ENCODE measurements at places on chromosomes 11 and 22.

- no peak for DNase-seq
These were observed 35.3 kb downstream of the AMOTL1 start for GRCh38 chr11:94803491-94803890.

GRCh38 chr22:43050995-43051394, 36.0 kb upstream of the PACSIN2 start:
- no peak for DNase-seq

DNA sequence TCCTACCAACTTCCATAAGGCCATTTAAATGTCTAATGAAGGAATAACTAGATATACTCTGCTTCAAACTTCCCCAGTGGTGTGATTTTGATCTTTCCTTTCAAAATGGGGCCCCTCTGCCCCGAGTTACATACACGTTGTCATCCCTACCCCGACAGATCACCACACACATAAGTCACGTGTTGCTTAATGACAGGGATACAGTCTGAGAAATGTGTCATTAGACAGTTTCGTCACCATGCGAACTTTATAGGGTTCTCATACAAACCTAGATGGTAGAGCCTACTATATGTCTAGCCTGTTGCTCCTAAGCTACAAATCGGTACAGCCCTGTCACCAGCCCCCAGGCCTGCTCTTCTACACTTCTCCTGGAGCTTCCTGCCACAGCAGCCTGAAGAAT, 49.8 kb upstream of the SCUBE2 start:
- DNase-seq = no peak

DNA sequence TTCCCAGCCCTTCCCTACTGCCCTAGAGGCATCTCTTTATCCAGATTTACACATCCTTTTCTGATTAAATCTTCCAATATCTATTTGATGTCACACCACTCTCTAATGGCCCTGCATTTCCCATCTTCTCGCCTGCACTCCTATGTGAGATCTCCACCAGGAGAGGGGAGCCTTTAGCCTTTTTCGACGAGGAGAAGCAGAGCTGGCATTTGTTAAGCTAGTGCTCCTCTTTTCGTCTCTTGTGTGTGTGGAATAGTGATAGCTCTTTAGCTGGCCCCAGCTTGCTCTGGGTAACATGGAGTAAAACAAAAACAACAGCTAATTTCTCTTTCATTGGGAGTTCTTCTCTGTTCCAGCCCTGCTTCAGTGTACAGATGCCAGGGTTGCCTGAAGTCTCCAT, 536.5 kb downstream of the NTM start:
- no peak for DNase-seq

- no peak for DNase-seq
These were observed 69.7 kb upstream of the GRK3 start for GRCh38 chr22:25494774-25495173.

DNA sequence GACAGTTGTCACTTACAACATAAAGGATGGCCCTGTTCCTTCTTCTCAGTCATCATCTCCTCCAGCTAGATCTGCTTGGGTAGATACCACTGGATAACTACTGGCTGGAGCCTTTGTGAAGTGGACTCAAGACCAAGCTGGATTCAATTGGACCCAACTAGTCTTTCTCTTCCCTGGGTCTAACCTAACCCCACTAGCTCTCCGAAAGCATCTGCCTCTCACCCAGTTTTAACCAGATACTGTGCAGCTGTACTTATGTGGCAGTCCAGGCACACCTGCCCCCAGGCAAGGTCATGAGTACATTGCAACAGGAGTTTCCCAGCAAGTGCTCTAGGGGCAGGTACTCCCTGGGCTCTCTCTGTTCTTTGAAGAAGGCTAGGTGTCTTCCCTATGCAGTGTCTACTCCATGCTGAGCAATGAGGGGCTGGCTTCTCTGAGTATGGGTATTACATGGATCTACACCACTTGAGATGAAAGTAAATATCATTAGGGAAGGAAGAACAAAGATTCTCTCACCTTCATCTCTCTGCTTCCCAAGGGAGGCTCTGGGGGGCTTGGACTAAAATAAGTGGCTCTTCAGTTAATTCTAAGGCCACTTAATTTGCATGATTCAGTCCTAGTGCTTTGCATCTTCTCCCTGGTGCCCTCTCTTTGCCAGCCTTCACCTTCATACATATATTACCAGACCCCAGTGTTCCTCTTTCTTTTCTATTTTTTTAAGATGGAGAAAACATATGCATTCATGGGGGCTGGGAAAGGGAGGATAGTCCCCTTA, 236.1 kb downstream of the NXPE2 start:
- DNase-seq = no peak

DNA sequence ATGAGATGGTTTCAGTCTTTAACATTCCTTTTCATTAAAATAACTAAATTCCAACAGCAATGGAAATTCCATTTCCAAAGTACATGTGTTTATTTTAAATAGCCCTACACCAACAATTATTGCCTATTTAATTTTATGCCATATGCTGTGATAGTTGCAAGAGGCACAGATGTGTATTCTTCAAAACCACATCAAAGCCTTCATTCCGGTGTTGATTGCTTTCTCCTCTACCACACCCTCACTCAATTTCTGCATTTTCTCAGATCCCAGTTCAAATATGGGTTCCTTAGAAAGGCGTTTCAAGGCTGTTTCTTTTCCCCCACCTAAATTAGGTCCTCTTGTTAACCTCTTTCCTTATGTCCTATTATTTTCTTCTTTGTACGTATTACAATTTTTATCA, 6.0 kb upstream of the HSD17B12 start:
- DNase-seq = no peak

GRCh38 chr22:49084206-49084605, 743.5 kb downstream of the BRD1 start:
- DNase-seq = peak; percentile 78

GRCh38 chr11:128182844-128183243, 404.5 kb downstream of the ETS1 start:
- DNase-seq = no peak

DNA sequence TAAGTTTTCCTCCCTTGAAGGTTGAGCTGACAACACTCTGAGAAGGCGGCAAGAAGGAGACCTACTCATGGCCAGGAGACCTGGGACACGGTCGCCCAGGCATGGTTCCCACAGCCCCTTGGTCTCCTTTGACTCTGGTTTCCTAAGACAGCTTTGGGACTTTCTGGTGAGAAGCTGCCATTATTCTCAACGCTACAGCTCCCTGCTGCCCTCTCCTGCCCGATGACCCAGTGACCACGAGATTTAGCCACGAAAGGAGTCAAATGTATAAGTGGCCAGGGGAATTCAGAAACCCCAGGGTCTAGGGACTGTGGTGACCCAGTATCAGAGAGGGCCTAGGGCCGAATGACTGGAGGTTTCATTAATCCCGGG, 699 bp upstream of the SDF2L1 start:
- no peak for DNase-seq

DNA sequence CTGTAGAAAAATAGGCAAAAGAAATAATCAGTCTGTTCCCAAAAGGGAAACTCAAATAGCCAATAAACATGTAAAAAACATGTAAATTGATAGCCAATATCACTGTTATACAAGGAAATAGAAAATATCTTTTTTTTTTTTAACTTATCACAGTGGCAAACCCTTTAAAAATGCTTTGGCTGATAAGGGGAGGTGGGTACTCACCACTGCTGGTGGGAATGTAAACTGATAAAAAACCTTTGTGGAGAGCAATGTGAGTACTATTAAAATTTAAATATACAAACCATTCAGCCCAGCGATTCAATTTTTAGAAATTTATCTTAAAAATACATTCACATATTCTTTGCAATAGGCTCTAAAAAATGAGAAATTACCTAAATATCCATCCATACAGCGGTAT, 3.6 kb downstream of the RPUSD4 start:
- no peak for DNase-seq

DNA sequence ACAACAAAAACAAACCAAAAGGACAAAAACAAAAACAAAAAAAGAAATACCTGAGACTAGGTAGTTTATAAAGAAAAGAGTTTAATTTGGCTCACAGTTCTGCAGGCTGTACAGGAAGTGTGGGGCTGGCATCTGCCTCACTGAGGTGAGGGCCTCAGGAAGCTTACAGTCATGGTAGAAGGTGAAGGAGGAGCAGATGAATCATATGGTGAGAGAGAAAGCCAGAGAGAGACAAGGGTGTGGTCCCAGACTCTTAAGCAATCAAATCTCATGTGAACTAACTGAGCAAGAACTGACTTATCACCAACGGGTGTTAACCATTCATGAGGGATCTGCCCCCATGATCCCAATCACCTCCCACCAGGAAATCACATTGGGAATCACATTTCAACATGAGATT, 58.8 kb upstream of the ZBED5 start:
- no peak for DNase-seq

DNA sequence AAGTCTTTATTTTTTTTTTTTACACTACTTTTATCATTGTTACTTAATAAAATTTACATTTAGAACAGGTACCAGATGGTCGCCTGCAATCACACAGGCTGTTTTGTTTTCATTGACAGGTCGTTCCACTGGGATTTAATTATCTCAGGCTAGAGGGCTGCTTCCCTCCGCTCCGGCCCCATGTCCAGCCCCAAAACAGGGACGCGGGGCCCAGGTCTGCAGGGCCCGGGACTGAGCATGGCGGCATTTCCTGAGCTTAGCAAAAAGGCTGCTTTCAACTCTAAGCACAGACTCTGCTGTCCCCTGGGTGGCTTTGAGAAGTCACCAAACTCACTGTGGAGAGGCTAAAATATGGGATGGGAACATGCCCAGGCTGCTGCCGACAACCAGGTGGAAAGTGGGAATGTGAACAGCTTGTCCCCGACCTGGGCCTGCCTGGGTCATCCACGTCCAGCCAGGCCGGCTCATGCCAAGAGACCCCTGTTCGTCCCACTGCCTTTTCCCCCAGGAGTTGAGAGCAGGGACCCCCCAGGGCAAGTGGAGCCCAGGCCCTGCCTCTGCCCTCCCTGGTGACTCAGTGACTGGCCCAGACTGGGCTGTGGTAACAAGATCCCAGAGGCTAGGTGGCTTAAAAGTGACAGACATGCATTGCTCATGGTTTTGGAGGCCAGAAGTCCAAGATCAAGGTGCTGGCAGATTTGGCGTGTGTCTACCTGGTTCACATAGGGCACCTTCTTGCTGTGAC, 150.0 kb downstream of the SHANK2 start:
- DNase-seq = no peak

DNA sequence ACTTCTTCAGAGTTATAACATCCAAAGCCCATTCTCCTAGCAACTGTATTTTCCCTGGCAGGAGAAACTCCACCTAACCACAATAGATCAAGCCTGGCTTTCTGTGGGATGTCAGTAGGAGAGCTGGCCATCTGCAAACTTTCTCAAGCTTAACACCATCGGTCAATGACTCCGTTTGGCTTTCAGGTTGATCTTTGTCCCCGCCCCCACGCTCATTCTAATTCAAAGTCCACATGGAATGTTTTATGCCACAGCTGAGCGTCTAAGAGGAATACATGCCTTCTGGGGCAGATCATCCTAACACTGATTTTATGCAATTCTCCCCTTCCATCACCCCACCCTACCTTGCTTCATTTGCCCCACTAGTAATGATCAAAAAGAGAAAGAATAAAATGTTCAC, 4.8 kb downstream of the GVQW3 start:
- no peak for DNase-seq

DNA sequence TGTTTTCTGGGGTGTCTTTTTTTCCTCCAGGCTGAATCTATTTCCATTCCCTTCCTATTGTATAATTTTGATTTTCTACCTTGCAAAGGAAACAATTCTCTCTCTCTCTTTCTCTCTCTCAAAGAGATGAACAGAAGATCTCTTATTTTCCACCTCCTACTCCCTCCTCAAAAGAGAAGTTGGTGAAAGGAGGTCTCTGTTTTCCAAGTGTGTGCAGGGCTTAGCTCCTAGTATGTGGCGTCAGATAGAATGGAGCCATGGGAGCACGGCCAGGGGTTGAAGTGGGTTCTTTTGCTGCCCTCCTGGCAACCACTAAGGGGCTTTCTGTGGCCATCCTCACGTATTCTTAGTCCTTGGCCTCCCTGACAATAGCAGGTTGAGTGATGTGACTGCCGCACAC, 480 bp downstream of the TRIM34 start:
- DNase-seq = no peak

GRCh38 chr11:120125024-120125423, 12.9 kb downstream of the TRIM29 start:
- no peak for DNase-seq

GRCh38 chr22:30169002-30169401, 77.6 kb downstream of the LIF start:
- no peak for DNase-seq
